ENCODE measurements at places on chromosomes 13 and 19.

- DNase-seq: no peak
Measured at GRCh38 chr13:93726173-93726957, 499.8 kb downstream of the GPC6 start.

DNA sequence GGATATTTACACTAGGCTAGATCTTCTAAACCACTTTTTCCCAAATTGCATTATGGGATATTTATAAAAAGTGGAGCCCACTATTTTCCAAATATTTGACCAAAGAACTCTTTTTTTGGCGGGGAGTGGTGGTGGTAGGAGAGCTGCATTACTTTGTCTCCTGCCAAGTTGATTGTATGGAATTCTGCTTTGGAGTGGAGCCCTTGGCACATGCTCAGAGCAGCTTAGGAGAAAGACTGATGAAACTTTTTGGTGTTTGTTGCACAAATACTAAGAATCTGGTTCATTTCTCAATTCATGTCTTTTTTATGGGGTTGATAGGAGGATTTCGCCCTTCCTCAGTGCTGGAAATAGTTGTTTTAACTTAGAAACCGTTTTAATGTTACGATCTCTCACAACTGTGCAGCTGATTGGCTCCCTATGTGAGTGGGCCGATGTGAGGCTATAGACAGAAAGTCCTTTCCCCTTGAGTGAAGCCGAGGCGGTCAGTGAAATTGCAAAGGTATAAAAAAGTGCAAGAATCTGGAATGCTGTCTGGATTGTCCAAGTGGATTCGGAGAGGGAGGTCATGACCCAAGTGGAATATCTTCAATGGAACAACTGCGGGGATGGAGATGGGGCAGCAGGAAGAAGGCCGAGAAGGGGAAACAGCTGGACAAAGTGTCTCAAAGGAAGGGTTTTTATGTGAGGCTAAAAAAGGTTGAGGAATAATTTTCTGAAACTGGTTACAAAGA lies 415.9 kb downstream of the FGF9 start:
- peak; percentile 49 for DNase-seq

DNA sequence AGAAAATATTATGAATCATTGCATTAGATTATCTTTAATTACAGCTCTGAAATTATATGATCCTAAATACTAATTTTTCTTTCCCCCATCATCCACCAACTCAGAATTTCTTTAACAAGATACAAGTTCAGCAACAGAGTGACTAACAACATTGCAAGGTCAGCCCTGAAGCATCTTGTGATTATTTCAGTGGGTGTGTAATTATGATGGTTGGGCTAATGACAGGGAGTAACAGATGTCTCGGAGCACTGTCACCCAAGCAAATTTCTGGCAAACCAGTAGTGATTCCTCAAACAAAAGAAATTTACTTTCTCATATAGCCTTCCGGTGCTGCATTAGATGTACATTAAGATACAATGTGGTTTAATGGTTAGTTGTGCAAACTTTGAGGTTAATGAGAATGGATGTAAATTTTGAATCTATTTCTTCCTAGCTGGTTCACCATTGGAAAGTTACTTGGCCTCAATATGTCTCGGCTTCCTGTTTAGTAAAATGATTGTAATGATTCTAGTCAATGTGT lies 238.9 kb downstream of the ITGBL1 start:
- DNase-seq: no peak

- DNase-seq: no peak
Measured at GRCh38 chr13:102606537-102607309, 9.9 kb downstream of the TPP2 start.

DNA sequence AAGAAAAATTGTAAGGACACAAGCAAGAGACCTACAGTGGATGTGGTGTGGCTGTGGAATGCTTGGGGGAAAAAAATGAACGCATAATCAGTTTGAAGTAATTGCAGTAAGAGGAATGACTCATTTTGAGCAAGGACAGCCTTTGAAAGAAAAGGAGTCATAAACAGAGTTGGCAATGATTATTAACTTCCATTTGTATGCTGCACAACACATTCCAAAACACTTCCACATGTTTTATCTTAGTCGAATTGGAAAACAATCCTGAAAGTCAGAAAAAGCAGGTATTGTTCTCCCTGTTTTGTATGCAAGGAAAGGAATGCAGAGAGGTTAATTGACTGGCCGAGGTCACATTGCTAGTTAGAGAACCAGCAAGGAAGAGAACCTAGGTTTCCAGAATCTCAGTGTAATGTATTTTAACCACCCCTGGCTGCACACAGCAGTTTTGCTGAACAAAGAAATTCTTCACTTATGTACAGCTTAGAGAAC lies 630.0 kb upstream of the MIR17HG start:
- peak; percentile 52 for DNase-seq

DNA sequence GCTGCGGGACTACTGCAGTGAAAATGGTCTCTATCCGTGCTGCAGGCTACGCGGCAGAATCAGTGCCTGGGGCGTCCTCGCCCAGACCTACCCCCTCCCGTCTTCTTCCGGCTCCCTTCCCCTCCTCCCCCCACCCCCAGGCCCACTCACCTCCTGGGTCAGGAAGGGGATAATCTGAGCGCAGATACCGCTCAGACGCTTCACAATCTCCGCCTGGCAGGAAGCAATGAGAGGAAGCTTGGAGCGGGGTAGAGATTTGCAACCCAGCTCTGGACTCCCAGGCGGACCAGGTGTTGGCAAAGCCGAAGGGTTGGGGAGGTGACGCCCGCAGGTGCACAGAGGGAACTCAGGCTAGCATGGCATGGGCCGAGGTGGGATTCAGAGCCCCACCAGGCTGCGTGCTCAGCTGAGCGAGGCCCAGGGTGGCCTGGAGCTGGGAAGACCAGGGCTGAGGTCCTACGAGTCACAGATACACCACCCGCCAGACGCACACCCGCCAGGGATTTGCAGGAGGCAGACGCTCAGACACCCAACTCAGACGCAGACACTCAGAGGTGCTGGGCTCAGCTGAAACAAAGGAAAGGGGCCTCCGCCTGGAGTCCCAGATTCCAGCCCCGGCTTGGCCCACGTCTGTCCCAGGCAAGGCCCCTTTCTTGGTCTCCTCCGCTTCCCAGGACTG lies 4.1 kb downstream of the TLE2 start:
- DNase-seq: no peak

- DNase-seq: no peak
Measured at GRCh38 chr19:30202060-30202600, 170.1 kb upstream of the ZNF536 start.

DNA sequence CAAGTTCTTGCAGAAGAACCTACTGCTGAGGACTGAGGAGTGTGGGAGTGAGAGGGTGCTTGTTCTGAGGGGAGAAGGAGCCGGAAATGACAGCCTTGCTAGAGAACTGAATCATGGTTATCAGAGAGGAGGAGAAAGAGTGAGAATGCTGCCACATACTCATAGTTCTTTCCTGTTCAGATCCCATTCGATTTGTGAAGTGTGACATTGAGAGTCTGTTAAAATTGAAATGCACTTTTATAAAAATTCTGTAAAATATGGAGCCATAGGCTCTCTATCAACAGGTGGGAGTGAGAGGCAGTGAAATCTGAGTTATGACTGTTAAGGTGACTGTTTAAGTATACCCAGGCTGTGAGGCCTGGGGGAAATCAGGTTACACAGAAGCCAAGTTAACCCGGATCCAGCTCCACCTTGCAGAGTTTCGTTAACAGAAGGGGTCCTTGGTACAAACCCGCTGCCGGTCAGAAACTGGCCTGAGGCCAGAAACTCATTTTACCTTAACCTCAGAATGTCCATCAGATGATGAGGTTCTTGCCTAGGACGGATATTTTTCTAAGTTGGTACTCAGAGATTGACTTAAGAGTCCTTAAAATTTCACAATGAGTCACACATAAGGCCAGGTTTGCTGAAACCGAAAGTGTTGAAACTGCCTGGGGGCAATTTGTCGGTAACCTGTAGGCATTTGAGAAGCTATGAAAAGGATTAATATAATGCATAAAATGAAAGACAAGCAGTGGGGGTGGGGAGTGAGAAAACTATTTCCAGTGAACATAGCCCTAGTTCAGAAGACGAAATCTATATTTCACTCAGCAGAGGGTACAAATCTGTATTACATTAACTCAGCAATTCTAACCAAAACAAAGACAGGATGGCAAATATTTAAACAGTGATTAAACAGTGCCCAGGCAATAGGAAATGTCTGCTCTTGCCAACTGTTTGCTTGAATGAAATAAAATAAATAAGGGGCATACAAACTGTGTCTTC lies 350.5 kb downstream of the KCNRG start:
- DNase-seq: no peak

GRCh38 chr19:29844891-29845573 lies 33.2 kb downstream of the CCNE1 start:
- DNase-seq: peak; percentile 74

DNA sequence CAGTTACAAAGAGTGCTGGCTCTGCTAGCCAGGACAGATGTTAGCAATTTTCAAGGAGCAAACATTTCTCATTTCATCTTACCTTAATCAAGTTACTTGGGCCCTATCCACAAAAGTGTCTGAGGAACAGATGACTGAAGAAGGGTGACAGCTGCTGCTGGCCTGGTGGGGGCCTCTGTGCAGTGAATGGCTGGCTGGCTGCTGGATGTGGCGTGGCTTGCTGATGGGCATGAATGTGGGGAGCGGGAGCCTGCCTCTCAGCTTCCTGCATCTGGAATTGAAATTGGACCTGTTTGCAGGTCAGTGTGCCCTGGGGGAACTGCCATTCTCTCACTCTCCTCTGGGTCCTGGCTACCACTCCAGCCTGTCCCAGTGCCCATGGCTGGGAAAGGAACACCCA lies 94.7 kb downstream of the RGCC start:
- no peak for DNase-seq

GRCh38 chr13:100138859-100139491 lies 50.1 kb downstream of the PCCA start:
- DNase-seq: no peak

GRCh38 chr13:39676315-39676876 lies 20.9 kb downstream of the COG6 start:
- no peak for DNase-seq

DNA sequence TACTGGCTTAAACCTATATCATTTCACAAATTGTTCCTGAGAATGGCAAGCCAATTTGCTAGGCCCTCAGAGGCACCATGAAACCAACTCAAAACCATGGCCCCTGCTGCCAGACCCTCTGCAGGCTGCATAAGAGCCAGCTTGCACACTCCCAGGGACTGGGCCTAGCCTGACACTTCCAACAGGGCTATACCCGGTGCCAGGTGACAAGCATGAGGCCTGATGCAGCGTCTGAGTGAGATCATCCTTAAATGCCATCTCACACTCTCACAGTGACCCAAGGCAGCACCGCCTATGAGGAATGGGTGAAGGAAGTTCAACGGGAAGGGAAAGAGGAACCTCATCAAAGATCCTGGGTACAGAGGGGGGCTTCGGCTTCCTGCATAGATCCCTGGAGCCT lies 65.6 kb downstream of the C13orf42 start:
- no peak for DNase-seq

GRCh38 chr19:5434970-5435641 lies 20.1 kb upstream of the ZNRF4 start:
- DNase-seq: peak; percentile 64

DNA sequence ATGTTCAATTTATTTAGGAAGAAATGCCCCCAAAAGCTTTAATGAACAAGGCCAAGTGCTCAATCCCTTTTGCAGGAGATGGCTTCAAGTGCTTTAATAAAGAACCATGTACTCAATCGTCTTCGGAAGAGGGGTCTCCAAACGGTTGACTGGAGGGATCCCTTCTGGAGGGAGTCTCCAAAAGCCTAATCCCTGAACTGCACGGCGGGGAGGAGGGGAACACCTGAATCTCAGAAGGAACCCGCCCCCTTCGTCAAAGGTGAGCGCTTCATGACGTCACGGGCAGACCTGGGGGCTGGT lies 505 bp downstream of the PAF1 start:
- no peak for DNase-seq

- no peak for DNase-seq
Measured at GRCh38 chr19:2814426-2814825, 5.2 kb upstream of the ZNF554 start.

DNA sequence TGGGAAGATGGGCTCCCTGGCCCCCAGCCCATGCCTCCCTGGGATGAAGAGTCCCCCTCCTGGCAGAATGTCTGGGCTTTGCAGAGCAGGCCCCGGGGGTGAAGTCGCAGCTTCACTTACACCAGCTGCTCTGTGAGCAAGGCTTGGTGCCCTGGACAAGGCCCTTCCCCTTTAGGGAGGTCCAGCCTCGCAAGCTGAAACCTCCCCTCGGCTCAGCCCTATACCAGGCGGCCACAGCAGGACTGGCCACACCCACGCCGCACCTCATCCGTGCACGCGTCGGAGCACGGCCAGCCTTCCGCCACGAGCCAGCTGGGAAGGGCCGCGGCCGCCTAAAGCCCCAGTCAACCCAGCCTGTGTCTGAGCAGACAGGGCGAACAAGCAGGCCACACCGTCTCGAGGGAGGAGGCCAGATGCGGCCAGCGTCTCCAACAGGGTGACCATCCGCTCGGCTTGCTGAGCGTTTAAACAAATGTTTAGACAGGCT lies 83.2 kb upstream of the MCF2L start:
- DNase-seq: no peak

DNA sequence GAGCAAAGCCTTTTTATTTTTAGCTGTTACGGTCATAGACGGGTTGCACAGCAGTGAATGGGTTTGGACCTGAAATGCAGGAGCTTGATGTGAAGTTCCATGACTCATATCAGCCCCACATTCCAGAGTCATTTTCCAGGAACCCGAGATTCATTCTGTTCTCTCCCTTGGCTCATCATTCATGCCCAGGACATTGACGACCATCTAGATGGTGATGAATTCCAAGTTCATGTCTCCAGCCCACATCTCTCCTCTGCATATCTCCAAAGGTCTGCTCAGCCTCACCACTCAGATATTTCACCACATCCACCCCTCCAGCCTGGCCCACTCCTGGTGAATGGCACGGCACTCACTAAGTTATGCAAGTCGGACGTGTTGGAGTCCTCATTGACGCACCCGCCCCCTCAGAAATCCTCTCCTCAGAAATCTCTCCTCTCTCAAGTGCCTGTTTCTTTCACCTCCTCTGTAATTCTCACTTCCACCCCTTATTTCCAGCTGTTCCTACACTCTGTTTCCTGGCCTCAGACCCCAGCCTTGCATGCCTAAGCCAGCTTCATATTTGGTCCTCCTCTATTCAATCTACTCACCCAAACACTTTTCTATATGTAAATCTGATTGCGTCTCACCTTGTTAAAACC lies 83.1 kb downstream of the ALOX5AP start:
- peak; percentile 84 for DNase-seq

GRCh38 chr19:5719274-5719960 lies 529 bp downstream of the LONP1 start:
- DNase-seq: no peak

Data from fibroblast of skin of left biceps (primary cell).